Karpas-422 (cell line): ENCODE measurements at places on chromosomes 13 and 19. TPM values are rescaled to one million over a fixed set of nuclear protein-coding genes. Genes with fewer than 3 reads are reported as not detected.

Gene PGLYRP2
- not detected in 2 replicates for total RNA-seq

- DNase-seq, result peak; percentile 74
- no peaks in the 10 kb centered on the region for H3K27me3 ChIP-seq
These were observed 460.3 kb upstream of the KLHL1 start for GRCh38 chr13:70568571-70568970.

DNA sequence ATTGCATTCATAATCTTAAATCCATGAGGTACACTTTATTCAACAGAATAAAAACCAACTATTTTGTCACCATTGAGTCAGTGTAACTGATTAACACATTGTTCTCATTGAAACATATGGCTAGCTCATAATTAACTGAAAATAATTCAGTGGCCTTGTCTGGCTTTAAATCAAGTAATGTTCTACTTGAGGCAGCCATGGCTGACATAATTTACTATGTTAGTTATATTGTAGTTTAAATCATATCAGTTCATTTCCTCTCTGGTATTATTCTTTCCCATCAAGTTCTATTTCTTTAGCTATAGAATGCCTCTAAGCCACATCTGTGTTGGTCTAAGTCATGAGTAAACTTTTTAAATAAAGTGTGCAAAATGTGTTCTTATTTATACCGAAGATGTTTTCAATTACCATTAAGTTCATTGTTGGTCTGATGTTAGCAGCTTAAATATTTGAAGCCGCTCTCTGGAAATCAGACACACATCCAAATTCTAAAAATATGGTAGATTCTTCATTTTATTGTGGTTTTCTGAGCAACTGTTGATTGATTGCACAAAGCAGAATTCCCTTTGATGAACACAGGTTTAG, 393.7 kb downstream of the GPC6 start:
- no peak for DNase-seq
- H3K27me3 ChIP-seq, result no peaks in the 10 kb centered on the region
- no peak overlapping the region for H3K27ac ChIP-seq
- H3K36me3 ChIP-seq, result no peaks in the 10 kb centered on the region
- H3K4me3 ChIP-seq, result no peak overlapping the region
- H3K4me1 ChIP-seq, result no peaks in the 10 kb centered on the region

DNA sequence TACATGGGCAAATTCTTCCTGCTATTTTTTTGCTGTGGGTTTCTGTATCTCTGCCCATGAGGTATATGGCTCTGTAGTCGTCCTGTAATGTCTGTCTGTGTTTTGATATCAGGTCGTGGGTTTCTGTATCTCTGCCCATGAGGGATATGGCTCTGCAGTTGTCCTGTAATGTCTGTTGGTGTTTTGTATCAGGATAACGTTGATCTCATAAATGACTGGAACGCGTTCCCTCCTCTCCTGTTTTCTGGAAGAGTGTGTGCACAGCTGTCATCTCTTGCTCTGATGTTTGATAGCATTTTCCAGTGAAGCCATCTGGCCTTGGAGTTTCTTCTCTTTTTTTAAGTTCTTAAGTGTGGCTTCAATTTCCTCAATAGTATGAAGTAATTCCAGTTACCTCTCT, 57.2 kb downstream of the SOX1 start:
- H3K36me3 ChIP-seq, result no peaks in the 10 kb centered on the region
- no peak overlapping the region for H3K4me3 ChIP-seq
- H3K27ac ChIP-seq, result no peak overlapping the region
- no peaks in the 10 kb centered on the region for H3K27me3 ChIP-seq

Gene HSD17B14
- total RNA-seq, result 1.0 and 1.9 TPM in 2 replicates
